ENCODE measurements at places on chromosomes 7 and 10. TPM values are rescaled to one million over a fixed set of nuclear protein-coding genes. Genes with fewer than 3 reads are reported as not detected.

Gene HOXA13
- total RNA-seq, result 1.2 TPM

Gene HTR7
- 0.33 TPM for total RNA-seq

Gene CARD11
- total RNA-seq, result 0.82 TPM

Gene TRDMT1
- 7.6 TPM for total RNA-seq

GRCh38 chr10:8137272-8137681, 82.8 kb downstream of the GATA3 start:
- no peaks in the 10 kb centered on the region for H3K4me1 ChIP-seq
- DNase-seq, result no peak
- H3K27ac ChIP-seq, result no peak overlapping the region
- no peaks in the 10 kb centered on the region for H3K27me3 ChIP-seq
- no peaks in the 10 kb centered on the region for H3K36me3 ChIP-seq

DNA sequence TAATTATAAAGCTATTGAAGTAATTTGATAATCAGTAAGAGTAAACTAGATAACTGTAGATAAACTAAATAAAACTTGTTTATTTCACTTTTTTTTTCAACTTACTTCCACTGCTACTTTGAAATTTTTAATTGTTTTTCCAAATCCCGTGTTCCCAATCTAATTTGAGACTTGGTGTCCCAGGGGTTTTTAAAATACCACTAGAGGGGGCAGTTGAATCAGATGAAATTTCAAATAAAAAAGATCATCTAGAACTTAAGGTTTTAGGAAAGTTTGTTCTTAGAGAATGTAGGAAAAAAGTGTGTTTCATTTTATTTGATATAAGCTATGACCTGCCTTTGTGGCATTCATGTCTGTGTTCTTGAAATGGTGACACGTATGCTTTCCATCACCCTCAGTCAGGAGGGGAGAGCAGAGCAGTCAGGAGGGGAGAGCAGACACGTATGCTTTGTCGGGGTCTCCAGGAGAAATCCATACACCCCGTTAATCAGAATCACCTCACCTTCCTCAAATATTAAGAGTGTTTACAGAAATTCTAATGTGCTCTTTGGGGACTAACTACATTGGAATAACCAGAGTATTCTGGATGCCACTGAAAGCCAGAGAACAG, 49.9 kb downstream of the C10orf67 start:
- H3K27me3 ChIP-seq, result peaks cover 2% of the 10 kb centered on the region
- no peak for DNase-seq
- H3K27ac ChIP-seq, result no peak overlapping the region
- no peaks in the 10 kb centered on the region for H3K36me3 ChIP-seq

GRCh38 chr7:6020371-6021286, 10.5 kb upstream of the ANKRD61 start:
- H3K27ac ChIP-seq, result no peak overlapping the region
- DNase-seq, result no peak
- H3K4me1 ChIP-seq, result peaks cover 5% of the 10 kb centered on the region
- H3K4me3 ChIP-seq, result no peak overlapping the region
- peaks cover 25% of the 10 kb centered on the region for H3K36me3 ChIP-seq
- no peaks in the 10 kb centered on the region for H3K27me3 ChIP-seq

- no peaks in the 10 kb centered on the region for H3K27me3 ChIP-seq
- no peaks in the 10 kb centered on the region for H3K36me3 ChIP-seq
- no peak for DNase-seq
- no peak overlapping the region for H3K27ac ChIP-seq
- no peaks in the 10 kb centered on the region for H3K4me1 ChIP-seq
Observed at GRCh38 chr7:44283381-44284211, 41.8 kb downstream of the CAMK2B start.
